ENCODE measurements at places on chromosomes 7 and 10.
A peak's percentile ranks its signal among the peaks of the same experiment; 100 is the strongest.

DNA sequence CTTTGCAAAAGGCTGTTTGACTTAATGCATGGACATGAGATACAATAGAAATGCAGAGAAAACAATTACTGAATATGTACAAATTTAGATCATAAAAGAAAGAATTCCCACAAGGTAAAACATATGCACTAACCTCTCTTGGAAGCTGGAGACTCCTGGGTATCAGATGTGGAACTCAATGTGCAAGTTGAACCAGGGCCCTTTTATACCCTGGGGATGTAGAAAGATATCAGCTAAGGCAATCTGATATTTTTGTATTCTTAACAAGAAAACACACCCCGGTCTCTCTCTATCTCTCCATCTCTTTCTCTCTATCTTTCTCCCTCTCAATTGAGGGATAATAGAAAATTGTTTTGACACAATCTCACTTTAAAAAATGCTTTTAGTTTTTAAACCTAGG is at the start of gene IDI2:
Gene IDI2 (minus strand): TSS at position 177 of the 400 bp plus-strand sequence. CDS start 1,136 bp downstream, outside the sequence.
- no peak for DNase-seq

DNA sequence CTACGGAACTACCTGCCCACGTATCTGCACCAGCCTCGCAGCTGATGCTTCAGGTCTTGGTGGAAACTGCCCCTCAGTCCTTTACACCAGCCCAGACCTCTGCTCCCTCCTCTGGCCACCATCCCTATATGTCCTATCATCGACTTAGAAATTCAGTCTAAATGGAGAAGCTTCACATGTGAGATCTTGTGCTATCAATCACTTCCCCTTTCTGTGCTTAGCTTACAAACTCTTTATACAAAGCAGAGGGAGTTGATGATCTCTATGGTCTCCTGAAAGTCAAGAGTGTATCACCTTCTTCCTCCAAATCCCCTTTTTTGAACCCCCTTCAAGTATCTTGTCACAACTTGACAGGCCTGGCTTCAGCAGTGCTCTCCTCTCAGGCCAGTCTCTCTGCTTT is 30.7 kb downstream of the ZNF777 start:
- no peak for DNase-seq

DNA sequence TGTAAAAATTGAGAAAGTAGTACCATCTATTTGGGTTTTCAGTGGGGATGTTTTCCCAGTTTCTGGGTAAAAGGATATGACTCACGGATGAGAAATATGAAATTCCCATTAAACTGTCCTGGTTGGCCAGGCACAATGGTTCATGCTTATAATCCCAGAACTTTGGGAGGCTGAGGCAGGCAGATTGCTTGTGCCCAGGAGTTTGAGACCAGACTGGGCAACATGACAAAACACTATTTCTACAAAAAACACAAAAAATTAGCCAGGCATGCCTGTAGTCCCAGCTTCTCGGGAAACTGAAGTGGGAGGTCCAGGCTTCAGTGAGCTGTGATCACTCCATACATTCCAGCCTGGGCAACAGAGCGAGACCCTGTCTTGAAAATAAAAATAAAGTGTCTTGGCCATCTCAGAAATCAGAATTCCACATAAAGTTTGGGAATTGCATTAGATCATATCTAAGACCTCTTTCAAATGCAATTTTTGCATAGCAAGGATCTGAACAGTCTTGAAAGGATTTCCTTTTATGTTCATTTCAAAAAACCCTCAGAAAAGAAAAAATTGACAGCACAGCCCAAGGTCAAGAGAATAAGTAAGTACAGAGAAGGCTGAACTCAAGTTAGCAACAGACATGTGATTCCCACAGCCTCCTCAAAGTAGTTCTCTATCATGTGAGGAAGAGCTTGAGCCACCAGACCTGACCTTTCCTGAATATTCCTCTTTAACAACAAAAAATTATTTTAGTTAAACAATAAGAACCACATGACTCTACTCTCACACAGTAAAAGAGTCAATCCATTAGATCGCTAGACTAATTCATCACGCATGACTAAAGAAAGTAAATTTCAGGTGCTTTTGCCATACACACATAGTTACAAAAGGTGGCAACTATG is 141.5 kb upstream of the CAV2 start:
- DNase-seq: no peak

DNA sequence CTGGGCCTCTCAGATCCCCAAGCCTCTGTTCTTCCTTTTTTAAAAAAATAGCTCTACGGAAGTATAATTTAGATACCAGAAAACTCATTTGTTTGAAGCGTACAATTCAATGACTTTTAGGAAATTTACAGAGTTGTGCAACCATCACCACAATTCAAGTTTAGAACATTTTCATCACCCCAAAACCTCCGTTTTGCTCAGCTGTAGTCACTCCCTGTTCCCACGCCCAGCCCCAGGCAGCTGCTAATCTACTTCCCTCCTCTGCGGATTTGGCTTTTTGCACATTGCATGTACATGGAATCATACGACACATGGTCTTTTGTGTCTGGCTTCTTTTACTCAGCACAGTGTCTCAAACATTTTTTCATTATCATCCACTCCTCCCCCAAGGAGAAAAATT is 229.2 kb downstream of the TCF7L2 start:
- no peak for DNase-seq

GRCh38 chr7:79749856-79750255 is 296.4 kb upstream of the MAGI2 start:
- no peak for DNase-seq

GRCh38 chr10:102452672-102453340 is 1.5 kb upstream of the C10orf95 start:
- DNase-seq: peak; percentile 83

DNA sequence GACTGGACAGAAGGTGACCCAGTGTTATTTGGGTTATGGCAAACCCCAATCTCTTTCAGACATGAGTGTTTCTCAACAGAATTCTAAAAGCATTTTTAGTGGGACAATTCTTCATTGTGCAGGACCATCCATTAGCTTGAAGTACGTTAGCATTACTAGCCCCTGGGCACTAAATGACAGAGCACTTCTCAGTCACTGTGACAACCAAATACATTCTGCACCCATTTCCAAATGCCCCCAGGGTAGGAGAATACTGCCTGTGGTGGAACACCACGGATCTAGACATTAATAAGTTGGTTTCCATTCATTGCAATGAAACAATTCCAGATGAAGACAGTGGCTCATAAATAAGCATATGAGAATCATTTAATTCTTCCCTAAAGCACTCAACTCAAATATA is 102.4 kb upstream of the FRMD4A start:
- DNase-seq: no peak

GRCh38 chr7:24521917-24522623 is 51.2 kb upstream of the PALS2 start:
- no peak for DNase-seq

DNA sequence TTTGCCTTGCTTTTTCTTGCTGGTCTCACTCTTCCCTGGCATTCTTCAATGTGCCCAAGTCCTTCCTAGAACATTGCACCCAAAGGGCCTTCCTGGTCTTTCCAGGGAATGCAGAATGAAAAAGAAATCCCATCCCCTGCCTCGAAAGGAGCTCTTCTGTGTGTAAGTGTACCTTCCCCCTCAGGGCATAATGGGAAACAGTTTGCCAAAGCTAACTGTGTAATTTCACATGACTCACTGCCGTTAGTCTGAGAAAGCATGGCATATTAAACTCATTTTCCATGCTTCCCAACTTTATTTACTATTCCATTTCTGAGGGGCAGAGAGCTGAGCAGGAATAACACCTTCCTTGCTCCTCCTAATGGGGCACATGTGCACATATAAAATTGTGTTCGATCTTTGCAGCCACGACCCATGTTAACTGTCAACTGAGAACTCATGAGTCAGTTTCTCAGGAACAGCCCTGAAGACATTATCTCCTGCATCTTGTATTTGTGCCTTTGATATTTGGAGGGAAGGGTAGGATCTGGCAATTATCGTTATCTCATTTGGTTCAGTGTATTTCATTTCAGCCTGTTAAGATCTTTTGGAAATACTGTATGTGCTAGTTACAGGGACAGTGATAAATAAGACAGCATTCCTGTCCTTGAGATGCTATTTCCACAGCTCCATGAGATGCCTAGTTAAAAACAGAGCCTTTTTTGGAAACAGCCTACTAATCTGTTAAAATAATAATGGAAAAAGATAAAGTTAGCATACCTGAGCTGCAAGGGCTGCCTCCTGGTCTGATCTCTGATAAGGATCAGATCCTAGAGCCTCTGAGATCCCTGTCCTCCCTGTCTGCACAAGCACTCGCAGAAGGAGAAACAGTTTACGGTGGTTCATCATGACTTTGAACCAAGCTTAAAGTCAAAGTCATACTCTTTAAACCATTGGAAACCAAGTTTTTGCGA is 42.3 kb downstream of the IKZF1 start:
- DNase-seq: peak; percentile 69

DNA sequence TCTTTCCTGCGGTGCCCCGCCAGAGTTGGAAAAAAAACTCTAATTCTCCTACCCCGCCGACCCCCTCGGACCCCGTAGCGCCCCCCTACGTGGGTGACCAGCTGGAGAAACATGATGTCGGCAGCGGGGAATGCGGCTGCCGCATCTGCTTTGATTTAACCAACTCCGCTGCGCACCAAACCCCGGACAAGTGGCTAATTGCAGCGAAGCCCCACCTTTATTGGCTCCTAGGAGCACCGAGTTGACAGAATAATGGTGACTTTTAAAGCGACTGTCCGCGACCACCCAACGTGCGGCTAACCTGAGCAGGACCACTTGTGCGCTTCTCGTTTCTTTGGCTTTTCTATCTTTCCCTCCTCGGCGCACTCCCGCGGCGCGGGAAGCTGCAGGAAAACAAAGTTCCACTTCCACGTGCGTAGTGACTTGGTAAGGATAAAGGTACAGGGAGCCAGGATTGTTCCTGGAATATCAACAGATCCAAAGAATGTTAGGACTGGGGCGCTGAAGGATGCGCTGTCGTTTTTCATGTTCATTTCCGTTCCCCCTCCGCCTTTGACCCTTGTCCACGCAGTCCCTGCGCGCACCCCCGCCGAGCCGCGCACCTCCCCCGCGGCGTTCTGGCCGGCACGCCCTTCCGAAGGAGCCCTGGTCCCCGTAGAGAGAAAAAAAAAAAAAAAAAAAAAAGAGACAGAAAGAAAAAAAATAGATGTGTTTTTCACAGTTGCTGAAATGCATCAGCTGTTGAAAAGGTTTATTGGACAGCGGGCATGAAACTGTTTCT is 1.4 kb downstream of the WNT16 start:
- no peak for DNase-seq

DNA sequence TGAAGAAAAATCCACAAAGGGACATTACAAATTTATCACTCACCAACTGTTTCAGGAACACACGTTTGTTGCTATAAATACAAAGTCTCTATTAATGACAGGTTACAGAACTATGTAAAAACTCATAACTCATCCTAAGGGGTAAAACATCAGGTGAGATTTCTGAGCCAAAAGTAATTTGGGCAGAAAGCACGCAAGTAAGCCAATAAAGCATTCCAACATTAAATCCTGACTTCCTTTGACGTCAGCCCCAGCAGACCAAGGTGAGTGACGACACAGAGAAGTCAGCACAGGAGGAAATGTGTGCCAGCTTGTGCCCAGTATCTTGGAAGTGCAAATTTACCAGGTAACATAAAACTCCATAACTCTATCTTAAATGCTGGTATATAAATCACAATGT is 45.7 kb downstream of the IMMP2L start:
- no peak for DNase-seq

DNA sequence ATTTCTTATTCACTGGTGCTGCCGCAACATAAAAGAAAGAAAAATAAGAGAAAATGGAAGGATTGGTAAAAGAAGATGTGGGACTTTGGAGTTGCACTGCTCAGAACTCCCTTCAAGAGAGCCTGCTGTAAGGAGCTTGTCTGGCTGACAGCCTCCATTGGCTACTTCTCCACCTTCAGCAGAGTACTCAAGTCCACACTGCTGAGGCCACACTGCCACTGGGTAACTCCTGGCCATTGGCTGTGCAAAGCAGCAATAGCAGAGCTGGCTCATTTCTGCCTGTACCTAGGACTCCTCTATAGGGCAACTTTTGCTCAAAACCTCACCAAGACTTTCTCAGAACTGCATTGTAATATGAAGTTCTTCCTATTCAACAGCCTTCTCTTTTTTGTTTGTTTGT is 38.7 kb upstream of the PCLO start:
- DNase-seq: no peak

GRCh38 chr7:41467596-41467995 is 235.3 kb downstream of the INHBA start:
- DNase-seq: no peak

- DNase-seq: no peak
Observed at GRCh38 chr7:108634036-108634435, 64.4 kb downstream of the DNAJB9 start.

DNA sequence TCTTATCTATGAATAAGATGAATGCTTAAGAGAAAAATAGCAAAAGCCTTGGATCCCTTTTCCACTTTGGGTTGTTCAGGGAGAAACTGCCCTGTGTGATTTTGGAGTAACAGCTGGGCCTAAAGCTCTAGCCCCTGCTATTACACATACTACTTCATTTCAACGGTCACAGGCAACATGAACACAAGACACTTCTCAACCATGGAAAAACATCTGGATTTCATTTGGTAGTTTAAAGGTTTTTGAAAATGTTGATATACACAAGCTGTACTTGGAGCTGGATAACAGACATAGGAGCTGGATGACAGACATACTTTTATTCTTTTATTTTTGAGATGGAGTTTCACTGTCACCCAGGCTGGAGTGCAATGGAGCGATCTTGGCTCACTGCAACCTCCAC is 2.7 kb upstream of the CHUK start:
- DNase-seq: no peak

GRCh38 chr10:8705415-8705814 is 650.9 kb downstream of the GATA3 start:
- no peak for DNase-seq

- DNase-seq: no peak
Observed at GRCh38 chr10:25901199-25901598, 32.8 kb upstream of the MYO3A start.

- DNase-seq: no peak
Observed at GRCh38 chr10:76244061-76244686, 812.8 kb downstream of the LRMDA start.
